Muscle of back (tissue), 13 donors: ENCODE measurements at places on chromosomes 5 and 9. TPM values are rescaled to one million over a fixed set of nuclear protein-coding genes. Genes with fewer than 3 reads are reported as not detected.

GRCh38 chr5:166961028-166961427 lies 1330.4 kb upstream of the WWC1 start:
- no peak for DNase-seq

DNA sequence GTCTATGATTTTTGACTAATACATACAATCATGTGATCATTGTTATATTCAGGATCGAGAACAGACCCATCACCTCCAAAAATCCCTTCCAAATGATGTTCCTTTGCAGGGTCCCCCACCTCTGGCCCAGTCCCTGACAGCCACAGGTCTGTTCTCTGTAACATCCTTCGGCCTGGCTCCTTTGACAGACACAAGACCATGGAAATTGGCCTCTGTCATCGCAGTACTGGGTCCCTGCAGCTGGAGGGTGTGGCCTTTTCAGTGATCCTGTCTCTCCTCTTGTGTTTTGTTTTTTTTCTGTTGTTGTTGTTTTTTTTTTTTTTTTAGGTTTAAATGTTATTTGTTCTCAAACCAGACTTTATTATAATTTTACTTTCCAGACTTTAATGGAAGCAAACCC lies 27.4 kb upstream of the ANKRD33B start:
- no peak for DNase-seq

DNA sequence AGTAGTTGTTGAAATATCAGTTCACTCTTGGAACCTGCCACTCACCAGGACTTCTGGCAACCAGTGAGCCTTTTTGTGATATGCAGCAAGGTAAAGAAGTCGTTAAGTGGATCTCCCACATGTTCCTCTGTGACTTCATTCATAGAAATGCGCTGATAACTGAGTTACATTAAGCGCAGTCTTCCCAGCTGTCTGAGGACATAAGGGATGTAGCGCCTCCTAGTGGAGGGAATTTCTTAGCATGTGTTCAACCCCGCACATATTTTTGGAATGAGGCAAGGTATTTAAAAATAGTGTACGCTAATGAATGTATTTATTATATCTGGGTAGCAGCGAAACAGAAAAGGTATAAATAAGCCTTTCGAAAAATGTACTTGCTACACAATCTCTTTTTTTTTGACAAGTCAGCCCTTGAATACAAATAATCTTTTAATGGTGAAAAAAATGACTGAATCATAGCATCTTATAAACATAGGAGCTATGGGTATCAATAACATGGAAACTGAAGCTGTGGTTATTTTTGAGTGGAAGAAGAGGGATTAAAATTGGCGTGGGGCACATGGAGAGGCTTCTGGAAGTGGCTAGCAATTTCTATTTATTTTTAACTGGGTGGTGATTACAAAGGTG lies 38.0 kb downstream of the PALM2AKAP2 start:
- DNase-seq: peak; percentile 97

DNA sequence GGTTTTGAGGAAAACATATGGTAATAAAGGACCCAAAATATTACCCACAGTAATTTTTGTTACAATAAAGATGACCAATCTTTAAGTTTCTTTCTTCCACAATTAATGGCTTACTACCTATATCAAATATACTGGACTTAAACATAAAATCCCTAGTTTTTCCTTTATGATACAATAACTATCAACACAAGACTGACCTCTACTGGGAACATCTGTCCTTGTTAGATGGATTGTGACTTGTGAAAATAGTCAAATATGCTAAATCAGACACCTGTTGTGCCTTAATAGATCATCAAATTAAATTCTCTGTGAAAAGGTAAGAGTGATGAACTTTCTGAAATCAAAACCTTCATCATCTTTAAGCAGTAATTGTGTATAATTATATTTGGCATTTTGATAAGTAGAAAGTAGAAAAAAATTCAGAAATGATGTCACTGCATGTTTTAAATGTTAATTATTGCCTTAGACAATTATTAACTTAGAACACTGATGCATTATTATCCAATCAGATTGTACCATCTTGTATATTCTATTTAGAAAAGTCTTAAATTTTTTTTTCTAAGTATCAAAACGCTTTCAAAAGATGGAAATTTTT lies 113.6 kb downstream of the DEPDC1B start:
- peak; percentile 18 for DNase-seq

- DNase-seq: peak; percentile 53
Measured at GRCh38 chr5:140966293-140967225, at the start of gene PCDHAC2. Gene PCDHAC2, plus strand, starts transcription at chr5:140966476. Its CDS starts 291 bp downstream, at chr5:140966767.

DNA sequence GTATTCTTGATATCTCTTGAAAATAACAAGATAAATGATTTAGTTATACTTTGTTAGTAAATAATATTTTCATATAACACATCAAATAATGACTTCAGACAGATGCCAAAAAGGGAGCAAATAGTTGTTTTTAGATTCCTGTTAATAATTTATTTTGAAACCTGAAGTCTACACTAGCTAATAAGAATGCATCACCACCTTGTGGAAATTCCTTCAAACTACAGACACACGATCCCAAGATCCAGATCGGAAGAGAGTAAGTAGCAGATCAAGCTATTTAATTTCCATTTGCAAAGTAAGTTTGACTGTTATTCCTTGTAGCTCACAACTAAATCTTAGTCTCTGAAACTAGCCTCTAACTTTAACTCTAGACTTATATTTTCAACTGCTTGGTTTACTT lies 35.5 kb upstream of the ISL1 start:
- no peak for DNase-seq

DNA sequence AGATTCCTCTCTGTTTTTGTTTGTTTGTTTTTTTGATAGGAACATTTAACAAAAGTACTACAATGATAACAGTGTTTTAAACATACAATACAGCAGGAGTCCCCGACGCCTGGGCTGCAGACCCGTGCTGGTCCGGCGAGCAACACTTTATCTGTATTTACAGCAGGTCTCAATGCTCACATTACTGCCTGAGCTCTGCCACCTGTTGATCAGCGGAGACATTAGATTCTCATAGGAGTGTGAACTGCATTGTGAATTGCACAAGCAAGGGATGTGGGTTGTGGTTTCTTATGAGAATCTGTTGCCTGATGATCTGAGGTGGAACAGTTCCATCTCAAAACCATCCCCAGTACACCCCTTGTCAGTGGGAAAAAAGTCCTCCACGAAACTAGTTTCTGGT lies 1068.5 kb upstream of the CDH10 start:
- DNase-seq: no peak

GRCh38 chr5:175895686-175896102 lies 24.3 kb downstream of the CPLX2 start:
- no peak for DNase-seq

Gene SARDH
- 4.2 TPM for polyA plus RNA-seq

DNA sequence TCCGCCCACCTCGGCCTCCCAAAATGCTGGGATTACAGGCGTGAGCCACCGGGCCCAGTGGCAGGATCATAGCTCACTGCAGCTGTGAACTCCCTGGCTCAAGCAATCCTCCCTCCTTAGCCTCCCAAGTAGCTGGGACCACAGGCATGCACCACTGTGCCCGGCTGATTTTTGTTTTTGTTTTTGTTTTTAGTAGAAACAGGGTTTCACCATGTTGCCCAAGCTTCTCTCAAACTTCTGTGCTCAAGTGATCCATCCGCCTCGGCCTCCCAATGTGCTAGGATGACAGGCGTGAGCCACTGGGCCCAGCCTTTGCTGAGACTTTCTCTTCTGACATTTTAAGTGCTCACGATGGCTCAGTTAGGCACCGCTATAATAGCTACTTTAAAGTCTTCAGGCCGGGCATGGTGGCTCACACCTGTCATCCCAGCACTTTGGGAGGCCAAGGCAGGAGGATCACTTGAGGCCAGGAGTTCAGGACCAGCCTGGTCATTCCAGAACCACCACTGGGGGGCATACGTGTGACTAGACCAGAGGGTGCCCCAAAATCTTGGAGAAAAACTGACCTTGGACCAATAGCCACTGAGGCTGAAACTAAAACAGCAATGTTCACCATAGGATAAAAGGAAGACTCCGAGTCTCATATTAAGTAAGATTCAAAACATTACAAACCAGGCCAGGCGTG lies 3.1 kb upstream of the ENTPD8 start:
- DNase-seq: no peak

DNA sequence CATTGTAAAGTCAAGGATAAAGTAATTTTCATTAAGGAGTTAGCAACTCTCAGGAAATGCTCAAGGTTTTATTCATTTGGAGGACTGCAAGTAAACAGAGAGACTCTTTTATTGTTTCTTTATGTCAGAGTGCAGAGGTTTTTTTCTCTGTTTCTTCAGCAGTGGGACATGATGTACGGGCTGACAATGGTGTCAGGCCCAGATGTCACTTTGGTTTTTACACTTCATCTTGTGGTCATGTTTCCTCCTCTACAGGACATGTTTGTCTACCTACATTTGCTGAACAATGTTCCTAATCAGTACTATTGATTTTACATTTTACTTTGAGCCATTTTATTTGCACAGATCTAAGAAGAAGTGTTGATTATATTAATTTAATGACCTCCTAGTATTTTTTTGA lies 72.8 kb upstream of the PARP8 start:
- no peak for DNase-seq

GRCh38 chr9:25939126-25939525 lies 260.9 kb upstream of the TUSC1 start:
- DNase-seq: peak; percentile 49

GRCh38 chr5:108607421-108607820 lies 140.3 kb upstream of the FER start:
- DNase-seq: no peak

Gene BRINP1
- 0.20 TPM for polyA plus RNA-seq

GRCh38 chr9:94553029-94553938 lies 1.6 kb upstream of the PCAT7 start:
- no peak for DNase-seq

Gene ADRA1B
- polyA plus RNA-seq: 0.22 TPM

- DNase-seq: no peak
Measured at GRCh38 chr9:120326049-120326693, 253.8 kb downstream of the CDK5RAP2 start.

Gene MVB12B
- 13.3 TPM for polyA plus RNA-seq

DNA sequence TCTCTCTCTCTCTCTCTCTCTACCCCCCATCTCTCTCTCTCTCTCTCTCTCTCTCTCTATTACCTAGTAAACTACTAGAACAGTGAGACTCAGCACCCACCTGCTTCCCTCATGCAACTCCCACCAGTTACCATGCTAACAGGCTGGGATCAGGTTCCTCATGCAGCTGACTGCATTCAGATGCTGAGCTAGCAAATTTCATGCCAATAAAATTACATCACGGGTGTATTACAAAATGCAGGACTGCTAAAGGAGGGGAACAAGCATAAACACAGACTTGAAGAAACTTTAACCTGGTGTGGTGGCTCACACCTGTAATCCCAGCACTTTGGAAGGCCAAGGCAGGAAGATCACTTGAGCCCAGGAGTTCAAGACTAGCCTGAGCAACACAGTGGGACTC lies 76.0 kb downstream of the CEMIP2 start:
- DNase-seq: peak; percentile 66

DNA sequence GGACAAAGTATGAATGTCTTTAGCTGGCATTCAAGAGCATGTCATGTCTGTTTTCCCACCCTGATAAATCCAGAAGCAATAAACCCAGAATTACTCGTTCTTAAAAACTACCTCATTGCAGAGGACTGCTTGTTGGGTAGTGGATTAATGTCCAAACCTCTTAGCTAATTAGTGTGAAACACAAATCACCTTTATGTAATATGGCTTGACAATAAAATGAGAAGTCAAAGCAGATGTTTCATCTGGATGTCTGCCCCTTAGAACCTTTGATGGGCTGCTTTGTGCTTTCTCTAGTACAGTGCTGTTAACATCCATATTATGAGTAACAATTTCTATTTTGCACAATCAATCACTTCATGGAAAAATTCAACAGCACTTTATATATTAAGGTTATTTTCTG lies 149.1 kb upstream of the TUT7 start:
- DNase-seq: no peak

Gene INSYN2B
- 0.20 TPM for polyA plus RNA-seq

DNA sequence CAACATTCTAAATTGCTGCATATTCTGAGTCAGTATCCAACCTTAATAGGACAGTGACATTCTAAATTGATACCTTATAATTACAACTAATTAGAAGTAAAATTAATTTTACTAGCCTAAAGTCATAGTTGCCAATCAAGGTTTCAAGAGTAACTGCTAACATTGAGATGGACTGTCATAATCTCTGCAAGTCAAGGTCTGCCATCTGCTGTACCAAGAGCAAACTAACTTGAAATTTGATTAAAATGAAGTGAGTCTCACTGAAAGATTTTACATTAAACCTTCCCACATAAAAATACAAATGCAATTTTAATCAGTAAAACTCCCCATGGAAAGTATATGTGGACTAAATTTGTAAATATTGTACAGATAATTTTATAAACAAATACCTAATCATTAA lies 235.3 kb downstream of the PRDM9 start:
- DNase-seq: peak; percentile 1

DNA sequence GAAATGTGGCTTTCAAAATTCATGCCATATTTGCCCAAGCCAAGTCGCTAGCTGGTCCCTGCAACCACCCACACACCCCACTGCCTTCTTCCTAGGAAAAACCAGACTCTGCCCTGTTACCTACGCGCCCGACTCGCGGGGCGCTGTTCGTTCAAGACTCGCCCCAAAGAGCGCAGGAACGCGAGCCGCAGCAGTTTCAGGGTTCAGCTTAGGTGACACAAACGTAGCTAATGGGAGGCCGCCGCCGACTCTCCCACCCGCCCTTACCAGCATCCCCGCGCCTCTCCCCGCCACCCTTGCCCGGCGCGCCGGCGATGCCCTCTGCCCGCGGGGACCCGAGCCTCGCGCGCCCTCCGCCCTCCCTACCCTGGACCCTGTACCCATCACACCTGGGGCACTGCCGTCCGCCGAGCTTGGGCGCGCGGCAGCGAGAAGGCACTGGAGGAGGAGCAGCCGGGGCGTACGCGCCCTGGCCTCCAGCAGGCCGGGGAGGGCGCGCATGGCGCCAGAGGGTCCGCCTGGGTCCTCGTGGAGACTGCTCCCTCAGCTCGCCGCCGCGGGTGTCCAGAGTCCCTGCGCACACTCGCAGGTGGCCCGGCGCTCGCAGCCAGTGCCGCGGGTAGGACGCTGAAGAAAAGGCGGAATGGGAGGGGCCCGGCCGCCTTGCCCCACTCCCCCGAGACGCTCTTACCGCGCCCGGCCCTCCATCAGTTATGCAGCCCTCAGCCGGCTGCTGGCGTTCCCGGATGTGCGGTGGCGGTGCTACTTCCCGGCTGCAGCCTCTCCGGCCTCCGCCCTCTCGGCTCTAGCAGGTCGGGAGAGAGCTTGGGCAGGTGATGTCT lies at the start of gene EMB:
TSS of gene EMB (minus strand) at position 638 of the 842 bp plus-strand sequence. CDS start at position 501, 137 bp downstream.
- DNase-seq: no peak

Gene CAMK2A
- polyA plus RNA-seq: 64.2 TPM

Gene PDZD2
- 8.7 TPM for polyA plus RNA-seq

DNA sequence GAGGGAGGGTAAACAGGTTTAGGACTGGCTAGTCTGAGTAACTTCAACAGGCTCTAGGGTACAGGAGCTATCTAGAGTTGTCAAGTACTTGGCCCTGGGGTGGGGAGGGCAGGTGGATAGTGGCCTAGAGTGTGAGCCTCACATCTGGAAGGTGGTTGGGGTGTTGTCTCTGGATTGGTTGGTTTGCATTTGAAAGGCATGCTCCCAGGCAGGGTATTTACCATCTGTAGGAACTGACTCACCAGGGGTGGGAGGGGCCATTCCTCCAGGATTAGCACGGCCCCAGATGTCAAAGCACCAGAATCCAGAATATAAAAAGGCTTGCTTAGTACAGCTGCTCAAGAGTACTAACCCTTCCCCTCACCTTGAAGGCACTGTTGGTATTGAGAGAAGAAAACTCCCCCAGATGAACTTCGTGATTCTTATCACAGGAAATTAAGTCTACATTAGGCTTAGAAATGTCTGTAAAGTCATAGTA lies 193.3 kb downstream of the NTRK2 start:
- no peak for DNase-seq
